Activated CD4-positive, alpha-beta memory T cell treated with anti-CD3 and anti-CD28 coated beads, Interleukin-2, amount 10 ng/mL, durations not matched to agents 7 days and 5 days (primary cell): ENCODE measurements at places on chromosomes 7 and 10. TPM values are rescaled to one million over a fixed set of nuclear protein-coding genes. Genes with fewer than 3 reads are reported as not detected.

Gene TNKS2
- 39.4 TPM for total RNA-seq

Gene SLC16A9
- 0.48 TPM for total RNA-seq

Gene LRRC61
- total RNA-seq = 26.8 TPM

- peaks cover 15% of the 10 kb centered on the region for H3K27me3 ChIP-seq
- H3K4me1 ChIP-seq = no peaks in the 10 kb centered on the region
- H3K36me3 ChIP-seq = no peaks in the 10 kb centered on the region
- DNase-seq = no peak
- no peak overlapping the region for H3K27ac ChIP-seq
These were observed 25.1 kb upstream of the GPR37 start for GRCh38 chr7:124790645-124791044.

- H3K4me1 ChIP-seq = no peaks in the 10 kb centered on the region
- no peak for DNase-seq
These were observed 48.9 kb downstream of the CUX1 start for GRCh38 chr7:101866328-101866727.

DNA sequence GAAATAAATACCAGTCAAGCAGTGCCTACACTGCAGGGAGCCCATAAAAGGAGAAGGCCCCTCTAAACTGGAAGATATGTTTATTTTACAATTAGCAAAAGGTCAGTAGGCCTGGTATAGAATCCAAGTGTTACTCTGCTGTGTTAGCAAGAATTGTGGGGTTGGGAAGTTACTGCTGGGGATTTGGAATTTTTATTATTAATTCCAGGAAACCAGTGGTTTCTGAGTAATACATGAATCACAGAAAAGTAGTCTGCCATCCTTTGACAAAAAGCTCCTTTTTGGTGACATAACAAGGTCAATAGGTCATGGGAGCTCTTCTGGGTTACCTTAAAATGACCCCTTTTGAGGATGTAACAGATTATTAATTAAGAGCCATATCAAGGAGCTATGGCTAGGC lies 67.4 kb downstream of the ZNF92 start:
- H3K4me3 ChIP-seq = no peak overlapping the region
- no peak overlapping the region for H3K27ac ChIP-seq
- no peaks in the 10 kb centered on the region for H3K4me1 ChIP-seq
- DNase-seq = no peak
- H3K36me3 ChIP-seq = no peaks in the 10 kb centered on the region
- no peaks in the 10 kb centered on the region for H3K27me3 ChIP-seq

DNA sequence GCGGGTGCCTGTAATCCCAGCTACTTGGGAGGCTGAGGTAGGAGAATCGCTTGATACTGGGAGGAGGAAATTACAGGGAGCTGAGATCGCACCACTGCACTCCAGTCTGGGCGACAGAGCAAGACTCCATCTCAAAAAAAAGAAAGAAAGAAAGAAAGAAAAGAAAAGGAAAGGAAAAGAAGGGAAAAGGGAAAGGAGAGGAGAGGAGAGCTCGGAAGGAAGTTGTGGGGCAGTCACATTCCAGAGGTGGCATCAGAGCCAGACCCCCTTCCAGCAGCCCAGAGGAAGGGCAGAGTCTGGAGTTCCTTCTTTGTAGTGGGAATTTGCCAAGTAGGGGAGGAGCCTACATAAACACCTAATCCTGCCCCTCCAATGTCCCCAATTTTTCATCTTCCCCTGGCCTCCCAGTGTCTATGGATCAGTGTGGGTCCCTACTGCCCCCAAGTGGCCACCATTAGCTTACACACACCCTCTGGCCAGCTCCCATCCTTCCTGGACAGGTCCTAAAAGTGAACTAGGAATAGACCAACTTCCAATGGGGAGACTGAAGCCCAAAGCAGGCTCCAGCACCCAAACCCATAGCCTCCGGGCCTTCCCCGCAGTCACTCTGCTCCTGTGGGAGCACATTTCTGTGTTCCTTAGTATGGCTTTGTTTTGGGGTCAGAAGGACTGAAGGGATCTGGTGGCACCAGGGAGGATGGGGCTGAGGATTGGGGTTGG lies 39.6 kb upstream of the HSPB1 start:
- DNase-seq = peak; percentile 42
- H3K27ac ChIP-seq = no peak overlapping the region
- H3K27me3 ChIP-seq = peaks cover 16% of the 10 kb centered on the region
- H3K4me1 ChIP-seq = peaks cover 2% of the 10 kb centered on the region
- no peaks in the 10 kb centered on the region for H3K36me3 ChIP-seq
- H3K4me3 ChIP-seq = no peak overlapping the region

DNA sequence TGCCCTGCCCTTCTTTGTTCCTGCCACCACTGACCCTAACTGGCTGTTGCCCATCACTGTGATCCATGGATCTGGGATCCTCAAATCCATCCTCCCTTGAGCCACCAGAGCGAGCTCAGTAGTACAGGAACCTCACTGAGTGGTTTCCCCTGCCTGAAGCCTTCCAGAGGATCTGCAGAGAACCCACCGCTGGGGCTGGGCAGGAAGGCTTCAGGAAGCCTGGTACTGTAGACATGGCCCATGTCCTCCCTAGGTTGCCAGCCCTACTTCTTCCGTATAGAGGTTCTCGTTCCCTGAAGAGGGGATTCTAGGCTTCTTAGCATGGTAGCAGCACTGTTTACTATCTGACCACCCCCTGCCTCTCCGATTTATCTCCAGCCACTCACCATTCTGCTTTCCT lies 687.3 kb upstream of the FOXK1 start:
- H3K27ac ChIP-seq = no peak overlapping the region
- H3K4me1 ChIP-seq = no peaks in the 10 kb centered on the region
- no peaks in the 10 kb centered on the region for H3K27me3 ChIP-seq
- H3K4me3 ChIP-seq = no peak overlapping the region

DNA sequence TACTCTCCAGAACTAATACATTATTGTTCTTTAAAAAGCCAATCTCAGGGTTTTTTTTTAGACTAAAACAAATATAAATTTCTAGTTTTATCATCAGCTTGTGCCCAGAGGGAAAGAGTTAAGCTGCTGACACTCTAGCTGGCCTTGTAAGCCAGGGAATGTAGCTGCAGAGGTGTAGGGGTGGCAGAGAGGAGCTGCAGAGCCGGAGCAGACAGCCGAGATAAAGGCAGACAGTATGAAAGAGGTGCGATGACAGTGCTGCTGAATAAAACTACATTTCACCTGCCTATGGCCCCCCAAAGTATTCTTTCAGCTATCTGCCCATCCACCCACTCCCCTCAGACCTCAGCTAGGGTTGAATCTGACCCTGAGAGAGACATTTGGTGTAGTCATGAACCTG lies 653.7 kb upstream of the ZWINT start:
- no peak overlapping the region for H3K4me3 ChIP-seq
- no peaks in the 10 kb centered on the region for H3K36me3 ChIP-seq
- no peaks in the 10 kb centered on the region for H3K4me1 ChIP-seq
- no peak for DNase-seq
- no peaks in the 10 kb centered on the region for H3K27me3 ChIP-seq

- H3K4me3 ChIP-seq = peak overlapping the region; percentile 52
- H3K4me1 ChIP-seq = no peaks in the 10 kb centered on the region
- no peak overlapping the region for H3K27ac ChIP-seq
- H3K27me3 ChIP-seq = peaks cover 3% of the 10 kb centered on the region
These were observed 152.6 kb downstream of the POU6F2 start for GRCh38 chr7:39130274-39130673.

DNA sequence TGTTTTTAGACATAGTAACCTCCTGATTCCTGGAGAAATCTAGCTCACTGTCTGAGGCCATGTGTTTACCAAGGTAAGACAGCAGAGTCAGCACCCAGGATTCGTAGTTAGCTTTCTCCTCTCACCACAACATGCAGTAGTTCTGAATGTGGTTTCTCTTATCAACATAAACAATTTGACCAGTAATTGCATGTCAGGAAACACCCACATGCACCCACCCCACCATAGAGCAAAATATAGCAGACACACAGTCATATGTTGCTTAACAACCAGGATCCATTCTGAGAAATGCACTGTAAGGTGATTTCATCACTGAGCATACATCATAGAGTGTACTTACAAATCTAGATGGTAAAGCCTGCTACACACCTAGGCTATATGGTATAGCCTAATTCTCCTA lies 1004.0 kb downstream of the ANKRD7 start:
- no peaks in the 10 kb centered on the region for H3K4me1 ChIP-seq
- no peaks in the 10 kb centered on the region for H3K36me3 ChIP-seq
- no peak overlapping the region for H3K27ac ChIP-seq

GRCh38 chr10:112663234-112664125 lies 216.5 kb downstream of the VTI1A start:
- no peak for DNase-seq
- no peak overlapping the region for H3K4me3 ChIP-seq
- H3K27ac ChIP-seq = no peak overlapping the region
- H3K27me3 ChIP-seq = no peaks in the 10 kb centered on the region
- H3K4me1 ChIP-seq = no peaks in the 10 kb centered on the region

DNA sequence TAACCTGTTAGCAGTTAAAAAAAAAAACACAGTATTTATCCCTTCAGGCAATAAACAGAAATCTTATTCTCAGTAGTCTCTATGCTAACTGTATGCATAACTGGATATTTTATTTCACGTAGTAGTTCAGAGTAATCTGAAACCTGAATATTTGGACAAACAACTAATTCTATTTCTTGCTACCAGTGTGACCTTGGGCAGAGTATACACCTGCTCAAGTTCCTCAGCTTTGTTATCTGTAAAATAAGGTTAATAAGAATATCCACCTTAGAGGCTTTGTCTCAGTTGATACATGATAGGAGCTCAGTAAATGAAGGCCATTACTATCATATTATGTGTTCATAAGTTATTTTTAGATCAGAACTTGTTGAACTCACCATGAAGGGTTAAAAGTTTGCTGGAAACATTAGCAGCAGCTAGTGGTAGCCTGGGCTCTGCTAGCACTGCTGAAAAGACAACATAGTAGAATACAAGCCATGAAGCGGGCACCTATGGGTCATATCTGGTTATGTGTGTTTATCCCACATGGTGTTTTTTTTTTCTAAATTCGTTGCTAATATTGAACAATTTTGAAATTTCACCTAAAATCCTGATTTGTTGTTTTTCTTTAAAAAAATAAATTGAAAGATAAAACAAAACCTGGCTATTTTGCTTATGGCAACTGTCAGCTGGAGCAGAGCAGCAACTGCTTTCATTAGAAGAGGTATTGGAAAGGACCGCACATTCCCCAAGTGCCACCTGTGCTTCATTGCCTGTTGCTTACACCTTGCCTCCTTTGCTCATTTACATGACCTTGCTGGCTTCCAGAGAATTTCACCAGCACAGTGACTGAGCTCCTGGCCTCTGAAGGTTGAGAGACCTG lies 303.0 kb downstream of the PRKG1 start:
- no peak for DNase-seq
- H3K36me3 ChIP-seq = no peaks in the 10 kb centered on the region
- no peak overlapping the region for H3K27ac ChIP-seq
- H3K4me1 ChIP-seq = no peaks in the 10 kb centered on the region
- no peak overlapping the region for H3K4me3 ChIP-seq

GRCh38 chr7:47094462-47094861 lies 487.4 kb downstream of the TNS3 start:
- H3K27me3 ChIP-seq = no peaks in the 10 kb centered on the region
- H3K4me1 ChIP-seq = no peaks in the 10 kb centered on the region
- no peak overlapping the region for H3K27ac ChIP-seq
- no peak overlapping the region for H3K4me3 ChIP-seq
- no peaks in the 10 kb centered on the region for H3K36me3 ChIP-seq
